ENCODE measurements at places on chromosomes 2 and 18. TPM values are rescaled to one million over a fixed set of nuclear protein-coding genes. Genes with fewer than 3 reads are reported as not detected.

GRCh38 chr2:156341452-156342253 is 9.1 kb upstream of the NR4A2 start:
- peaks cover 16% of the 10 kb centered on the region for H3K4me1 ChIP-seq
- DNase-seq = peak; percentile 98
- peak overlapping the region; percentile 91 for H3K4me3 ChIP-seq
- no peaks in the 10 kb centered on the region for H3K27me3 ChIP-seq
- peak overlapping the region; percentile 98 for H3K27ac ChIP-seq

The MRPS9 gene
- 40.0 TPM for total RNA-seq

DNA sequence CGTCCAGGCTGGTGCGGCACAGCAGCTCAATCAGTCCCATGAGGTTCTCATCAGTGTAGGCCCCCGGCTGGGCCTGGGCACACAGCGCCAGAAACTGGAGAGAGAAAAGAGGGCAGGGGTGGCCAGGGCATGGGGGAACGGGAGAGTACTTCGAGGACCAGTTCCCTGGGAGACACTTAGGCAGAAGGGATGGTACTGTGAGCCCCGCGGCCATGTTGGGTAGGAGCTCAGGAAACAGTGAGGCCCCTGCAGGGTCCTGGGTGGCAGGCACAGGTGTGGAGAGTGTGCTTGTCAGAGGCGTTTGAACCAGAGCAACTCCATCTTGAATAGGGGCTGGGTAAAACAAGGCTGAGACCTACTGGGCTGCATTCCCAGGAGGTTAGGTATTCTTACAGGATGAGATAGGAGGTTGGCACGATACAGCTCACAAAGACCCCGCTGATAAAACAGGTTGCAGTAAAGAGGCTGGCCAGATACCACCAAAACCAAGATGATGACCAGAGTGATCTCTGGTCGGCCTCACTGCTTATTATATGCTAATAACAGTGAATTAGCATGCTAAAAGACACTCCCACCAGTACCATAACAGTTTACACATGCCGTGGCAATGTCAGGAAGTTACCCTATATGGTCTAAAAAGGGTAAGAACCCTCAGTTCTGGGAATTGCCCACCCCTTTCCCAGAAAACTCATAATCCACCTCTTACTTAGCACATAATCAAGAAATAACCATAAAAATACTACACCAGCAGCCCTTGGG is 51.9 kb upstream of the SEMA4C start:
- peaks cover 27% of the 10 kb centered on the region for H3K27me3 ChIP-seq
- H3K27ac ChIP-seq = no peak overlapping the region
- H3K4me3 ChIP-seq = no peak overlapping the region
- peaks cover 7% of the 10 kb centered on the region for H3K4me1 ChIP-seq

GRCh38 chr18:49319590-49319989 is 140.9 kb downstream of the DYM start:
- H3K4me1 ChIP-seq = peaks cover 6% of the 10 kb centered on the region
- H3K36me3 ChIP-seq = peaks cover 6% of the 10 kb centered on the region
- H3K27me3 ChIP-seq = no peaks in the 10 kb centered on the region
- no peak for DNase-seq
- H3K27ac ChIP-seq = no peak overlapping the region

- H3K27me3 ChIP-seq = no peaks in the 10 kb centered on the region
- no peaks in the 10 kb centered on the region for H3K36me3 ChIP-seq
- no peak overlapping the region for H3K27ac ChIP-seq
- H3K4me1 ChIP-seq = no peaks in the 10 kb centered on the region
Measured at GRCh38 chr2:128436479-128437203, 118.0 kb upstream of the HS6ST1 start.

GRCh38 chr18:36501100-36501499 is 203.6 kb downstream of the FHOD3 start:
- no peaks in the 10 kb centered on the region for H3K27me3 ChIP-seq
- H3K4me3 ChIP-seq = no peak overlapping the region
- H3K4me1 ChIP-seq = peaks cover 14% of the 10 kb centered on the region

GRCh38 chr2:149562324-149562723 is 25.3 kb downstream of the MMADHC start:
- no peaks in the 10 kb centered on the region for H3K4me1 ChIP-seq
- H3K4me3 ChIP-seq = no peak overlapping the region
- H3K27me3 ChIP-seq = no peaks in the 10 kb centered on the region
- no peak for DNase-seq
- no peak overlapping the region for H3K27ac ChIP-seq

- no peak overlapping the region for H3K27ac ChIP-seq
- no peak for DNase-seq
- no peaks in the 10 kb centered on the region for H3K27me3 ChIP-seq
- H3K4me3 ChIP-seq = no peak overlapping the region
- H3K36me3 ChIP-seq = no peaks in the 10 kb centered on the region
Measured at GRCh38 chr2:188345426-188345825, 53.8 kb downstream of the GULP1 start.

The USP40 gene
- total RNA-seq = 67.3 TPM

The TBR1 gene
- total RNA-seq = 0.26 TPM

The DTNA gene
- not detected for total RNA-seq

The ATG4B gene
- total RNA-seq = 72.8 TPM

- H3K4me3 ChIP-seq = no peak overlapping the region
- DNase-seq = no peak
- H3K27me3 ChIP-seq = no peaks in the 10 kb centered on the region
- H3K36me3 ChIP-seq = no peaks in the 10 kb centered on the region
- H3K4me1 ChIP-seq = no peaks in the 10 kb centered on the region
- H3K27ac ChIP-seq = no peak overlapping the region
Measured at GRCh38 chr2:8522687-8523086, 159.2 kb upstream of the ID2 start.

DNA sequence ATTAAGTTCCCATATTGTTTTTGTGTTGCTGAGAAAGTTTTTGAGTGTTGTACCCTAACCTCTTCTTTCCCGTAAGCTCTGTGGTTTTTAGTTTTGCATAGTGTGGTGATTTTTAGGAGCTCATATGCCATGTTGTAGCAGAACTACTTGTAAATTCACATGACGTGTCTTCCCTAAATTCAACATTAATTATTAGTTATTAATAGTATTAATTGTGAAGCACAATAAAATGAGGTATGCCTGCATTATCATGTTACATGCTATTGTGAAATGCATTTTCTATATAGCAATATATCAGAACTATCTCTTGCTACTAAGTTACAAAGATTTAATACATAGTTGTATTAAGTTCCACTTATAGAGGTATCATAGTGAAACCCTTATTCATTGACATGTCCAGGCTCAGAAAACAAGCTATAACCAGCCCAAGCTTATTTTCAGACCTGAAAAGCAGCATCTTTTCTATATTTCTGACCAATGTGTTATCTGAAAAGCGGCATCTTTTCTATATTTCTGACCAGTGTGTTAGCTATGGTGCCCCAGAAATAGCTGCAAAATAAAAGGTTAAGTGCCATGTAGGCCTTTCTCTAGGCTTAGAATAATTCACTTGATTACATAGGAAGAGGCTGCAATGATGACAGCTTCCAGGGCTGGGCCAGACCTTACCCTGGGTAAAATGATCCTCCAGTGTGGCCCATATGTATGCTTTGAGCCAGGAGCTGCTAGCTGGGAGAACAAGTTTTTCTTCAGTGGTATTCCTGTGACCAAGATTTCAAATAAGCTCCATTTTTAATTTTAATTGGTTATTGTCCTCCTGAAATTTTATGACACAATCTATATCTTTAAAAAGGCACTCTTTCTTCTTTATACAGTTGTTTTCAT is 21.6 kb downstream of the EPAS1 start:
- peaks cover 55% of the 10 kb centered on the region for H3K4me1 ChIP-seq
- no peak overlapping the region for H3K27ac ChIP-seq
- no peaks in the 10 kb centered on the region for H3K27me3 ChIP-seq
- DNase-seq = no peak

The CXCR1 gene
- 0.12 TPM for total RNA-seq

All from MCF 10A (cell line).